ENCODE measurements at places on chromosomes 5 and 9.

- no peak overlapping the region for H3K27ac ChIP-seq
- no peaks in the 10 kb centered on the region for H3K36me3 ChIP-seq
- H3K27me3 ChIP-seq: peaks cover 2% of the 10 kb centered on the region
- no peak overlapping the region for H3K4me3 ChIP-seq
- DNase-seq: no peak
These were observed 263.8 kb upstream of the TLE4 start for GRCh38 chr9:79308012-79308411.

- H3K4me3 ChIP-seq: no peak overlapping the region
- peaks cover 2% of the 10 kb centered on the region for H3K27me3 ChIP-seq
- H3K36me3 ChIP-seq: no peaks in the 10 kb centered on the region
- no peaks in the 10 kb centered on the region for H3K4me1 ChIP-seq
- no peak for DNase-seq
These were observed 242.6 kb downstream of the NPR3 start for GRCh38 chr5:32953694-32954093.

DNA sequence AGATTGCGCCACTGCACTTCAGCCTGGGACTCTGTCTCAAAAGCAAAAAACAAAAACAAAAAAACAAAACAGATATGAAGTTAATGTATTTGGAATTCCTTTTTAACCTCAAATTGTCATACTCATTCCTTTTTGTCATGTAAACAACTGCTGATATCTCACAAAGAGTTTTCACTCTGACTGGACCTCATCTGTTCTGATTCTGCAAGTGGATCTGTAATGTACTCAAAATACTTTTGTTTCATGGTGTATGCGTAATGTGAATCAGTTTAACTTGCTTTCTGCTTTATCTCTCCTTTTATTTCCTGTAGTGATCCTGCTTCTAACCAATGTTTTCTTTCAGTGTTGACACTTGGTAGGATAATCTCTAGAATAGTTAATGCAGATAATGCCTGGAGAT, 106.7 kb downstream of the FOCAD start:
- H3K4me3 ChIP-seq: no peak overlapping the region
- H3K4me1 ChIP-seq: peaks cover 3% of the 10 kb centered on the region
- no peaks in the 10 kb centered on the region for H3K27me3 ChIP-seq
- DNase-seq: no peak

DNA sequence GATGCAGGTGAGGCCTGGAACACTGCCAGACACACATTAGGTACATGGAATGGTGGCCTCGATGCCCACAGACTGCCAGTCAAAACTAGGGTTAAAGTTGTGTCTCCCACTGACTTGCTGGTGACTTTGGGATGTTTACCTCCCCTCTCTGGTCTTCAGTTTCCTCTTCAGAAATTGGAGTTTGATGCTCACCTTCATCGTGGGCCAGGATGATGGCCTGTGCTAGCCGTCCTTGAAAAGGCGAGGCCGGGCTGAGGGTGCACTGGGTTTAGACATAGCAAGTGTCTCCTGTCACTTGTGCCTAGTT, 49.0 kb upstream of the FOXE1 start:
- DNase-seq: no peak
- peak overlapping the region; percentile 84 for H3K4me3 ChIP-seq
- no peak overlapping the region for H3K27ac ChIP-seq
- peaks cover 87% of the 10 kb centered on the region for H3K27me3 ChIP-seq
- no peaks in the 10 kb centered on the region for H3K36me3 ChIP-seq

- peaks cover 24% of the 10 kb centered on the region for H3K4me1 ChIP-seq
- peaks cover 9% of the 10 kb centered on the region for H3K27me3 ChIP-seq
- peaks cover 6% of the 10 kb centered on the region for H3K36me3 ChIP-seq
- H3K27ac ChIP-seq: peak overlapping the region; percentile 71
- DNase-seq: no peak
- H3K4me3 ChIP-seq: no peak overlapping the region
These were observed 28.5 kb upstream of the NKD2 start for GRCh38 chr5:980001-980588.

- no peaks in the 10 kb centered on the region for H3K4me1 ChIP-seq
- H3K4me3 ChIP-seq: no peak overlapping the region
- no peak overlapping the region for H3K27ac ChIP-seq
- DNase-seq: no peak
- no peaks in the 10 kb centered on the region for H3K36me3 ChIP-seq
These were observed 1358.4 kb downstream of the EFNA5 start for GRCh38 chr5:106312360-106312759.
